ENCODE measurements at places on chromosomes 5 and 9.

DNA sequence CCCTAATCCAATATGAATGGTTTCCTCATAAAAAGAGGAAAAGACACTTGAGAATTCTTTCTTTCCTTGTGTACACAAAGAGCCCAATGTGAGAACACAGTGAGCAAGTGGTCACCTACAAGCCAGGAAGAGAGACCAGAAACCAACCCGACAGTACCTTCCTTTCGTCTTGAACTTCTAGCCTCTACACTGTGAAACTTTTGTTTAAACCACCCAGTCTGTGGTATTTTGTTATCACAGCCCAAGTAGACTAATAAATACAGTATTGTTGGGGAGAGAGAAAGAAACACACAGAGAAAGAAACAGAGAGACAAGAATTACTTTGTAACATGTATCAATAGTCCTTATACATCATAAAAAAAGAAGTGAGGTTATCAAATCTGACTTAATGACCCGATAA, 37.2 kb downstream of the CENPK start:
- no peak for DNase-seq

DNA sequence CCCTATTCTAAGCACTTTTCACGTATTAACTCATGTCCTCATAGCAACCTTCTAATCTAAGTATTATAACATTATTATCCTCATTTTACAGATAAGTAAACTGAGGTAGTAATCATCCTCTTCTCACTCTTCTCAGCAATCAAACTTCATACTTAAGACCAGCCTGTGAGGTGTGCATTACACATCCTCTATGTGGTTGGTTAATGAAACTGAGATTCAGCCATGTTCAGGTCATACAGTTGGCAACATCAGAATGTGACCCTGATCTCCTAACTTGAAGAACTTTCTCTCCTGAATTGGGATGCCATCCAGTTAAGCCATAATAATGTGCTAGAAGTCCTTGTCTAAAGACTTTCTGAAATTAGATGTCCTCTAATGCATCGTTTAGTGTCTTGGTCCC, 275.1 kb upstream of the ANKRD55 start:
- DNase-seq: no peak

GRCh38 chr5:177452688-177453638, 6.3 kb downstream of the PRR7 start:
- no peak for DNase-seq

DNA sequence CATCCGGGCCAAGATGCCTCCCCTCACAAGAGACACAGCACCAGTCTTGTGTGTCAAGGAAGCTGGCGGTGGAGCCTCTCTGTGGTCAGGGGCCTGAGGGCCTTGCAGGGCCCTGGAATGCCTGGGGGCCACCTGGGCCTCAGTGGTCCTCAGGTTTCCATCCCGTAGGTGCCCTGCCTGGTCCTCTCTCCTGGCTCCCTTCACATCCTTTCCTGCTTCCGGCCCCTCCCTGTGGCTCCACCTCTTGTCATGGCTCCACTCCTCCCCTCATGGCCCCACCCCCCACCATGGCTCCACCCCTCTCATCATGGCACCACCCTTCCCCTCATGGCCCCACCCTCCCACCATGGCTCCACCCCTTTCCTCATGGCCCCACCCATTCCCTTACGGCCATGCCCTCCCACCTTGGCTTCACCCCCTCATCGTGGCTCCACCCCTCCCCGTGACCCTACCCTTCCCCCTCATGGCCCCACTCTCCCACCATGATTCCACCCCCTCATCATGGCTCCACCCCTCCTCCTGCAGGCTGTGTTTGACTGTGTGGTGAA, 175.8 kb downstream of the CACNA1B start:
- no peak for DNase-seq

GRCh38 chr5:14356305-14356704, 213.2 kb downstream of the TRIO start:
- DNase-seq: no peak

GRCh38 chr9:130171226-130172148, 717 bp upstream of the NCS1 start:
- DNase-seq: no peak

DNA sequence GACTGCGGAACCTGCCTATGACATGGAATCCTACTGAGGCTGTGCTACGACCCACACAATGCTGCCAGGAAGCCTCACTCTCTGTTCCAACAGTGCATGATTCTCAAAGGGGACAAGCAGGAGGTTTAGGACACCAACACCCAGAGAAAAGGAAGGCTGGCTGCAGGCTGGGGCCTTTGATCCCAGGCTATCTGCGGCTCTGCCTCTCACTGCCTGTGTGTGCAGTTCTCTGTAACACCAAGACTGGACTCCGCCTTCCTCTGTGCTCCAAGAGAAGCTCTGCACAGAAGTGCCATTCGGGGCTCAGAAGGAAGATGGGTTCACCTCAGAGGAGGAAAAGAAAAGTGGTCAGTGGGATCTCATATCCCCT, 20.5 kb downstream of the ANKH start:
- no peak for DNase-seq

DNA sequence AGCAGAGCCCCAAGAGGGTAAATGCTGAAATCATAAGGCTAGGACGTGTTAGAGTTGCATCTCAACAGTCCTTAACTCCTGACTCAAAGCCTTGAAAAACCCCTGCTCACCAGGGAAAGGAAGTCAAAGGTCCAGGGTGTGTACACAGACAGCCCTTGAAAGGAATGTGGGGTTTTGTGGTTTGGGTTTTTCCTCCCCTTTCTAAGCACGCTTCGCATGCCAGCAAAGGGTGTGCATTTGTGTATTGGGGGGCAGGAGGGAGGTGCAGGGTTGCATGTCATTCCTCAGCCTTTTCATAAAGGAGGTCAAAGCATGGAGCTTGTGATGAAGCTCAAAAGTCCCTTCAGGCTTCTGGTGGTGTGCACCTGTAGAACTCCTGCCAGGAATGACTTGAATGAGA, 17.3 kb upstream of the XPA start:
- no peak for DNase-seq

- DNase-seq: no peak
Observed at GRCh38 chr9:94927762-94928670, 201.5 kb downstream of the AOPEP start.

- no peak for DNase-seq
Observed at GRCh38 chr9:78236551-78236910, 656 bp downstream of the CEP78 start.

DNA sequence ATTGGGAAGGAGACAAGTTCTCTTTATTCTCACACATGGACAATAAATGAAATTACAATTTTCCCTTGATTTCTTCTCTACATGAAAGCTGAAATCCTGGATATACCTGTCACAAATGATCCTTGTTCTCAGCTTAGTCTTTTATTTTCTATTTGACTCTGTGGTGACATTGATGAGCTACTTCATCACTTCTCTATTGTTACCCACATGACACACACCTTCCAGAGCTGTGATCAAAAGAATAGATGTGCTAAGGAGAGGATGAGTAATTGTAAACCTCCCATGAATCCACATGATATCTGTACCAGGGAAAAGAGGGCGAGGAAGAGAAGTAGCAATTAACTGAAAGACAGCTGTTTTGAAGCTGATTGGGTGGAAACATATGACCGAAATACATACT, 102.0 kb downstream of the CAVIN4 start:
- no peak for DNase-seq

DNA sequence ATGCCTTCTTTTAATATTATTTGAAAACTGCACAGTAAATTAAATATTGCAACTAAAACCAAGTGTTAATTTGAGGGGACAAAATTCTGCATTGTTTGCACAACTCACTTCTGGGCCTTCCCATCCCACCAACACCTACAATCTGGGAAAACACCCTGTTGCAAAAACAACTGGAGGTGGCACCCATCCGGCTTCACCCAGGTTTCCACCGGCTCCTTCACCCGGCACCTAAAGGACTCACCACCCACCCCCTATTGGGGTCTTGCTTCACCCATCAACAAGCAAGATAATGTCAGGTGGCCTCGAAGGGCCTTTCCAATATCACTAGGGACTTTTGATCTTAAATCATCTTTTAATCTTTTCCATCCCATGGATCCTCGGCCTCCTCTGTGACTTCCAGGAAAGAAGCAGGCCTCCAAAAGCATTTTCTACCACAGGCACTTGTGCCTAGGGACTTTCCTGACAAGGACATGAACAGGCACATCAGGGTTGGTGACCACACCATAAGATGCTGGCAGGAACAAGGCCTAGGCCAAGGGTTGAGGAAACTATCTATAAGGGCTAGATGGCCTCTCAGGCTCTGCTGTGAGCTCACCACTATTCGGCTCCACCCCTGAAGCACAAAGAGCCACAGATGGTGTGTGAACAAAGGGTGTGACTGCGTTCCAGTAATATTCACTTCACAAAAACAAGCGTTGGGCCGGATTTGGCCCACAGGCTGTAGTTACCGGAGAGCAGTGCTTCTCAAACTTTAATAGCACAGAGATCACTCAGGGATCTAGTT, 205.1 kb downstream of the AUH start:
- no peak for DNase-seq

DNA sequence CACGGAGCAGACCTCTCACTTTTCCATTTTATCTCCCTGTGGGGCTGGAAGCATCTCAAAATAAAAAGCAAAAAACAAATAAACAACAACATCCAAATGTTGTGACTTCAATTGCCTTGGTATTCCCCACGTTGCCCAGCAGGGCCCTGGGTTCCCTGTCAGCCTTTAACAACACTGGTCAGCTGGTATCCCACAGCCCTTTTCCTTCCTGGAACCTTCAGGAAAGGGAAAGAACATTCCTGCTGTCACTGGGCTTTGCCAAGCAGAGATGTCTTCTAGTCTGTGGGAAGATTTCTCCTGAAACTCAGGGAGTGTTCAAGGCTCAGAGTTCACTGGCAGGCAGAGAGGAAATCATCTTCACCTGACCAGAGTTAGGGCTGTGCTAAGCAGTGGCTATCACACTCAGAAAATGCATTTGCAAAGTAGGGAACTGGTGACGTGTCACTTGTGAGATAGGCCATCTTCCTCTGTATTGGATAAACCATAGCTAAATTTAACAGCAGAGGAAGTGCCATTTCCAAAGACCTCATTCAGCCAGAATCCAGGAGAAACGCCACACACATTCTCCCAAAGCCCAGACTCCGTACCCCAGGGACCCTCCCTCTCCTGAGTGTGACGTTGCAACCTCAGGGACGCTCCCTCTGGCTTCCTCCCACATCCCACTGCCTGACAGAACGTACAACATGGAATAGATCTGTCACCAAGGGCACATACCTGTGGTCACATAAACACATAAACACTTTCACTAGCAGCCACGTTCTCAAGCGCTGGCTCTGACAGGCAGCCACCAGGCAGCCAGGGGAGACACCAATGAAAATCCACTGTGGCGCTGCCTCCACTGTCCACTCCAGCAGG, 274.0 kb upstream of the DAPK1 start:
- no peak for DNase-seq

GRCh38 chr9:14231196-14231990, 82.5 kb downstream of the NFIB start:
- DNase-seq: no peak

DNA sequence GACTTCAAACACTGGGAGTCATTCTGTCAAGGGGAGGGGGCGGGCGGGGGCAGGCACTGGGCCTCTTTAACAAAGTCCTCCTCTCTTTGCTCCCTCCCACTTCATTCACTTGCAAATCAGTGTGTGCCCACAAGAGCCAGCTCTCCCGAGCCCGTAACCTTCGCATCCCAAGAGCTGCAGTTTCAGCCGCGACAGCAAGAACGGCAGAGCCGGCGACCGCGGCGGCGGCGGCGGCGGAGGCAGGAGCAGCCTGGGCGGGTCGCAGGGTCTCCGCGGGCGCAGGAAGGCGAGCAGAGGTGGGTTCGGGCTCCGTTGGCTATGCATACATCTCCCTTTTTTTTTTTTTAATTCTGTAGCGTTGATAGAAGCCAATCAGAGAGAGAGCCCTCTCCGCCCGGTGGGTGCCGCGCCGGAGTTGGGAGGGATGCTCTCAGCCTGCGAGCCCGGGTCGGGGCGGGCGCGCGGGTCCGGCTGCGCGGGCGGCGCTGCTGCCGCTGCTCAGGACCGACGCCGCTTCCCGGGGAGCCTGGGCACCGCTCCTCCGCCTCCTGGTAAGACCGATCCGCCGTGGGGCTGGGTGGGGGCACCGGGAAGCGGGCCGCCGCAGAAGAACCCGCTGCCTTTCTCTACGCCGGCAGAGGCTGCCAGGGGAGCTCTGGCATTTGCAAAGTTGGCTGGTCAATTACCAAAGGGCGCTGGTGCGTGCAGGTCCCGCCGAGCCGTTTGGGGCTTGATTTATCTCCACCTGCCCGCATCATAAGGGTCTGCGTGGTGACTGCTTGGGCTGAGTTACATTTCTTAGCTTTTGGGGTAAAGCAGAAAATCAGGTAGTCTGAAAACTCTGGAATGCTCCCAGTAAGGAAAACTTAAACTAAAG, at the start of gene CDH6:
Gene CDH6 (plus strand): TSS at position 96 of the 877 bp plus-strand sequence. CDS start 73,788 bp downstream, outside the sequence.
- peak; percentile 46 for DNase-seq

- no peak for DNase-seq
Observed at GRCh38 chr5:113059232-113060040, 82.8 kb downstream of the DCP2 start.

- DNase-seq: no peak
Observed at GRCh38 chr5:57259704-57260103, 85.8 kb downstream of the GPBP1 start.

DNA sequence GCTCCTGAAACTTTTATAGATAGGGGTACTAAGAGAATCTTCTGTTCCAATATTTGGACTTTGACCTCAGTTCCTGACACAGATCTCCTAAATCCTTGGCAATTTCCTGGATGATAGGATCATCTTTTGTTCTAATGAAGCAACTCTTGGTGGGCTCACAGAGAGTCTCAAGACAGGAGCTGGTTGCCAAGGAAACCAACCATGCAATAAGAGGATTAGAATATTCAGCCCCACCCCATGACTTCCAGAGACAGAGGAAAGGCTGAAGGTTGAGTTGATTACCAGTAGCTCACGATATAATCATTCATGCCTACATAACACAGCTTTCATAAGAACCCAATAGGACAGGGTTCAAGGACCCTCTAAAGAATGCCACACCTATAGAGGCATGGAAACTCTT, 2050.2 kb upstream of the CDH6 start:
- DNase-seq: no peak

DNA sequence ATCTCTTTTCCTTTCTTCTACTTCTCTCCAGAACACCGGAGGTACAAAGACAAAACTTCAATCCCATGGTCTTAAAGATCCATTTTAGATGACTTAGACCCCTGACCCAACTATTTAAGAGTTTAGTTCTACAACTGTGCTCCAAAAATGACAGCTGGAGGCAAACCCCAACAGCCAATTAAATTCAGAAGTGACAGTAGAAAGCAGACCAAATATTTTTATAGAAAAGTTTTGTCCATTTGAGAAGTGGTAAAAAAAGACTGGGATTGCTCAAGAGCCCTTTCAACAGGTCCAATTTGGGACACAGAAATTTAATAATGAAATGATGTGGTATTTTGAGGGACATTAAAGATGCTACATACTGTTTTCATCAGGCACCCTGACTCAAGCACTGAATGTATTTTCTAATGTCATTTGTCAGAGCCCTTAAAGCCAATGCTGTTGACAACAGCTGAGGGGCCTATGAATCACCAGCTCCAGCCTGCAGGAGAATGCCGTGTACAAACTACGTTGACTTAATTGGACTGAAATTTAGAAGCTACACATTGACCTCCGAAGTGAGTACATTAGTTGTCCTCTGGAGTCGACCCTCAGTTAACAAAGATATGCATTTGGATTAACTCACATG, 147.5 kb upstream of the PIK3R1 start:
- DNase-seq: no peak

- DNase-seq: no peak
Observed at GRCh38 chr9:26656003-26656870, 236.4 kb downstream of the CAAP1 start.
